CD4-positive, alpha-beta T cell treated with Interleukin-2 at 100 ng/mL for 4 hours (primary cell): ENCODE measurements at places on chromosomes 1 and 21.

DNA sequence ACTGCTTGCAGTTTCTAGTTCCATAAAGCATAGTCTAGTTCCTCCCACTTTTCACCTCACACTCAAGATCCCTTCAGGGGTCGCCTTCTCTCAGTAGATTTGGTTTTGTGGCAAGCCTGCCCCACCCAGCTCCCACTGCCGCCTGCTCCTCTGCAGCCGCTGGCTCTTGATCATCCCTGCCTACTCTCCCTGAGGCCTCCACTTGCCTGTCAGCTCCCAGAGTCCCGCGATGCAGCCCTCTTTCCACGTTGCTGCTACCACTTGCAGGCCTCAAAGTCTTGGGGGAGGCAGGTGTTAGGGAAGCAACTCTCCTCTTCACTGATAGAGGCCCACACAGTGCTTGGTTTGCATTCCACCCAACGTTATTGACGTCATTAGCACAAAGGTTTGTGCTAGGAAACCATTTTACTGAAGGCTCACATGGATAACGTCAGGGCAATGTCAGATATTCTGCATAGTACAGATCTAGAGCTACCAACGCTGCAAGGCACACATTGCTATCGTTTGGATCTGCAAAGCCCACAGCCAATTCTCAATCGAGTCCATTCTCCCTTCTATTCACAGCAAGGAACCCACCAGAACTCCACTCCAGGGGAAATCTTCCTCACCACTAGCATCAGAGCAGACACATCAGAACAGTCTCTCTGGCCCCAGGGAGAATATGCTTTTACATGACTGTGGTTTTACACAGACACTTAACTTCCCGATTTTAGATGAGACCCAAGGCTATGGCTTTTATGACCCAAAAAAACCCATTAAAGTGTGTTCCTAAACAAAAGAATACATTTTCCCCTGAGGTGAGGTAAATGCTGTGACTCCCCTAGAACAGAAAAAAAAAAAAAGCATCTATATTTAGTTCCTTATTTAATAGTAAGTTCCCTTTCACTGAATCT lies 519.5 kb upstream of the CAMK1G start:
- no peak for DNase-seq

GRCh38 chr1:43648876-43649477 lies 972 bp upstream of the KDM4A start:
- no peak for DNase-seq

DNA sequence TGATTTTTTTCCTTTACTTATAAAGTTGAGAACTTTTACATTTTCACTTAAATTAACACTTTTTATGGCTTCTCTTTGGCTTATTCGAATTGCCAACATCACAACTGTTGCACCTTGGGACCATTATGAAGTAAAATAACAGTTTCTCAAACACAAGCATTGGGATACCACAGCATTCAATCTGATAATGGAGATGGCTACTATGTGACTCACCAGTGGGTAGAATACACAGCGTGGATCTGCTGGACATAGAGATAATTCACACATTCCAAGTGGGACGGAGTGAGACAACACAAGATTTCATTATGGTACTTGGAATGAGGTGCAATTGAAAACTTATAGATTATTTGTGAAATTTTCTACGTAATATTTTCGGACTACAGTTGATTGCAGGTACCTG lies 68.0 kb downstream of the ADAMTS1 start:
- no peak for DNase-seq

DNA sequence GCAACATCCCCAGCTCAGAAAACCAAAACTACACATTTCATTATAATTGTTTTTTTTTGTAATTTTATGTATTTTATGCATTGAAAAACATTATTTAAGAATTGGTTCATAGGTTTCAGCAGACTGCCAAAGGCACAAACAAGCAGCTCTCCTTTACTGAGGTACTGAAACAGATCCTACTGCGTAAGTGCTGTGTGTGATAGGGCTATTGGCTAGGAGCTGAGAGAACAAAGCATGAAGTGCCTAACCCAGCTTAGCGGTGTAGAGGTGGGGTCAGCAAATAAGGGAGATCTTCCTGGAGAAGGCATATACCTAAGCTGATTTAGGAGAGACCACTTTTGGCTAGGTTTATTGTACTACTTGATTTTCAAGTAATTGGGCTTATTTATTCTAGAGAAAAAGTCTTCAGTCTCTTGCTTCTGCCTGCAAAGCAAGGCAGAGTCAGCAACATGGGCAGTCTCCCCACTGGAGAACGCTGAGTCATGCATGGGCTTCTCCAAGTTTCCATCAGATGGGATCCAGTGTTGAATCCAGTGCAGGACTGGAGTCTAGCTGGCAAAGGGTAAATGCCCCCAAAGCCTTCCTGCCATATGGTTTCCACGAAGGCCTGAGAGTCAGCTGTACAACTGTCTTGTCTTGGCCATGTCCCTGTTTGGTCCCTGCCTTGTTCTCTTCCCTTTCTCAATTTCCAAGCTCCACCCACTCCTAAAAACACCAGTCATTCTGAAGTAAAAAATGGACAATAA lies 18.0 kb upstream of the YTHDF2 start:
- no peak for DNase-seq

DNA sequence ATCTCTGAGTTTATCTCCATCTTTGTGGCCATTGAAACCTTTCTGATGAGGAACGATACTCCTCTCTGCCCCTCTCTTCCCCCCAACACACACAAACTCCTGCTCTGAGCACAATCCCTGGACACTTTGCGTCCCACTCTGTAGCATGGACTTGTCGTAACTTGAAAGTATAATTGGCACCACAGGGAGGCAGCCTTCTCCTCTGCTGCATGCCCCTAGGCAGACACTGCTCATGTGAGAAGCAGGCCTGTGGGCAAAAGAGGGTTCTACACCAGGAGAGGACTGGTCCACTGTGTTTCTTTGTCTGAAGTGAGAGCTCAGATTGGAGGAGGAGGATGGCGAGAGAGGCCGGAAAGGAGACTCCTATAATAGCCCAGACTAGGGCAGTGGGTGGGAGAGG lies 3.8 kb upstream of the PARS2 start:
- DNase-seq: no peak

DNA sequence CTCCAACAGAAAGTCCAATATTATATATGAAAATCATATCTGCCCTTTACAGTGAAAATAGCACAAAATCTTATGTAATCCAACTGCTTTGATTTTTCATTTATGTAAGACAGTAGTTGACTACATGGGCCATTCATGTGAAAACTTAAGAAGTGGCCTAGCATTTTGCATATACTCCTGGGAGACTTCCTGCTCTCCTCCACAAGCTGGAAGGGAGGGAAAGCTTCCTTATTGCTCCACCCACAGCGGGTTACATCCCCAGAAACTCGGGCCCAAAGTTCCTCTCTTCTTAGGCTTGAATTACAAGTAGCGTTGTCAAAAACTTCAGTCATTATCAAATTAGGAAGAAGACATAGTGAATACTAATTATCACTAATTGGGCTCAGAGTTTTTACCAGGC lies 29.2 kb downstream of the FYB2 start:
- DNase-seq: no peak

GRCh38 chr1:37186246-37186756 lies 152.0 kb upstream of the GRIK3 start:
- DNase-seq: no peak

DNA sequence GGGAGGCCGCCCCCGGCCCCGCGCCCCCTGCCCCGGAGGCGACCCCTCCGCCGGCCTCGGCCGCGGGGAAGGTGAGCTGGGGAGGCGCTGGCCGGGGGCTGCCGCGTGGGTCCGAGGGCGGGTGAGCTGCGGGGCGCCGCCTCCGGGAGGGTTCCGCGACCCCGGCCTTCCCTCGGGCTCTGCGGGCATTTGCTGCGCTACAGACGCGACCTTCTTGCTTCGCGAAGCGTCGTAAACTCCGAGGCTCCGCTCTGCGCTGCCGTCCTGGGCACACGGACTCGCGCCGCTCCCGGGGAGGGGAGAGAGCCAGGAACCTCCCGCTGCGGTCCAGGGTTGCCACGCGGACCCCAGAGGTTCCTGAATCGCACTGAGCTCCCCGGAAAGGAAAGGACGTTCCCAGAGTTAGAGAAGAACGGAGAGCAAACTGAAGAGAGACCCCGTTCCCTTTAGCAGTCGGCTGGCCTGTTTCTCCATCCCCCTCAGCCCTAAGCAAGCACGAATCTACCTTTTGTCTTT lies 345 bp downstream of the SLX9 start:
- DNase-seq: no peak

DNA sequence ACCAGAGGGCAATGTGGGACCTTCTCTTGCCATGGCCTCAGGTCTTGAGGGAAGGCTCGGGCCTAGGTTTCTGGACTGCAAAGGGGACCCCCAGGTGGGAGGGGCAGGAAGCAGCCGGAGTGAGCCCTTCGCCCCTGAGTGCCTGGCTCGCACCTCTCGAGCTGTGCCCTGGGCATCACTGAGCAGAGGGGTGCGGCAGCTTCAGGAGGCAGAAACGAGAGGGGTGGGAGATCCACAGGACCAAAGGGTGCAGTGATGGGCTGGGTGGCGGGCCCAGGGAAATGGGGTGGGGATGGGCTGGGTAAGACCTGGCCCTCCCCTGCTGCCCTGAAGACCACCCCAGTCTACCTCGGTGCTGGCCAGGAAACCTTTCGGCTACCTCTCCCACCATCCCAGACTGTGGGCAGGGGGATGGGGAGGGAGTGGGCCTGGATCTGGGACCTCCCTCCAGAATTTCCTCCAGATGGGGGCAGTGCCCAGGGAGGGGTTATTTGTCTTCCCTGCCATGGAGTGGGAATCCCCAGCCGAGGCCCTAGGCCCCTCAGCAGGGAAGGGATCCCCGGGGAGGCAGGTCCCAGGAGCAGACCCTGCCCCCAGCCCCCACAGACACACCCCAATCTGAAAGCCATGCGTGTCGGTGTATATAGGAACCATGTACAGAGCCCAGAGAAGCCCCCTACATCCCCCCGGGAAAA lies 21.3 kb downstream of the A3GALT2 start:
- no peak for DNase-seq

DNA sequence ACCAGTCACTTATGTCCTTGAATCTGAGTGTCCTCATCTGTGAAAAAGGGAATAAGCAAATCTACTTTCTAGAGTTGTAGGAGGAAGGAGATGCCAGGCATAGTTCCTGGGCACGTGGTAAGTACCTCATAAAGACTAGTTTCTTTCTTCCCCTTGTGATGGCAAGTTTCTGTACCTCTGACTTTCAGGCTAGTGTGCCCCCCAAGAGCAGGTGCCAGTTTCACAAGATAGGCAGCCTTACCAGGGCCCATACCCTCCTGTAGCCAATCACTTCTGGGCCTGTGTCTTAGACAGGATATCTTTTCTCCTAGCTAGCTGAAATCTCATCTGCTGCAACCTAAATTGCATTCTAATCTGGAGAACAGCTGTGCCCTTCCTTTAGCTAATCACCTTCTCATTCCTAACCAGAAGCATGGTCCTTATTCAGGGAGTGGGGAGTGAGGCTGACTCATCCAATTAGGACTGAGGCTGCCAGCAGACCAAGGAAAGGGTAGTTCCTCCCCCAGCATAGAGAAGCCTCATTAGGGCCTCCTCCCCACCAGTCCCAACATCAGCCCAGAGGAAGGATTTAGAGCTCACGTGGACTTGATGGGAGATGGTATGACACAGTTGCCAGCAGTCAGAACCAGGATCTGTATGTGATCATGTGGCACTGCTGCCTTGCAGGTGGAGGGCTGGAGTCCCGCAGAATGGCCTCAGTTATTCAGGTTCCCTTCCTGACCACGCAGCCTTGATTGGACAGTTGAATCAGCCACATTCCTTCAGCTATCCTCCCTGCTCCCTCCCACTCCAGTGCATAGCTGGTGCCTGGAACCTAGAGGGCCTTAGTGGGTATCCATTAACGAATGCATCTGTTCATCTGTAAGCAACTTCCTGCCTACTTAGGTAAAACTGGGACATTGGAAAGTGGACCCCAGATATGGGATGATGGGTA lies 7.9 kb downstream of the KLHDC8A start:
- DNase-seq: no peak

GRCh38 chr1:183941001-183941400 lies 96.5 kb downstream of the COLGALT2 start:
- no peak for DNase-seq

GRCh38 chr1:12501661-12502060 lies 116.3 kb downstream of the DHRS3 start:
- no peak for DNase-seq

- DNase-seq: no peak
Measured at GRCh38 chr1:209662879-209663327, 10.7 kb upstream of the LAMB3 start.

DNA sequence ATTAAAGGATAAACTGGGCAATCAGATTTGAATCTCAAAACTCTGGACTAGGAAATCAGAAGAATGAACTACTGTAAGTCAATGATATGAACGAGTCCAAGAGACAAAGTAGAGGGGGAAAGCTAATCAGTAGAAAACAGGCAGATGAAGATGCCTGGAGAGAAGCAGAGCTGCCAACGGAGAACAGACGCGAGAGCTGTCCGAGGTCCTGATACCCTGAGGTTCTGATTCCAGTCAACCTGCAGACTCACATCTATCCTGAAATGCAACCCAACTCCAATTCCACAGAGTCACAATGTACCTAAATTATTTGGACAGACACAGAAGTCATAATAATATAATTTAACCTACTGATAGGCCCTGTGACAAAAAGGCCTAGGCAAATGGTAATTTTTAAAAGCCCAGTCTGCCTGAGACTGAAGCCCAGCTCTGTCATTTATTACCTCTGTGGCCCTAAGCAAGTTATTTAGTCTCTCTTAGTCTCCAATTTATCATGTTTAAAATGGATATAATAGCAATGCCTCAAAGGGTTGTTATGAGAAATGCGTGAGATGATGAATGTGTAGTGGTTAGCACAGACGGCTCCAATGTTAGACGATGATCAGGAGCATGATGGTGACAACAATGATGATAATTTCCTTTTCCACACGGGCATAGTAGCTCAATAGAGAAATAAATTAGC lies 33.4 kb downstream of the RGS7 start:
- no peak for DNase-seq

DNA sequence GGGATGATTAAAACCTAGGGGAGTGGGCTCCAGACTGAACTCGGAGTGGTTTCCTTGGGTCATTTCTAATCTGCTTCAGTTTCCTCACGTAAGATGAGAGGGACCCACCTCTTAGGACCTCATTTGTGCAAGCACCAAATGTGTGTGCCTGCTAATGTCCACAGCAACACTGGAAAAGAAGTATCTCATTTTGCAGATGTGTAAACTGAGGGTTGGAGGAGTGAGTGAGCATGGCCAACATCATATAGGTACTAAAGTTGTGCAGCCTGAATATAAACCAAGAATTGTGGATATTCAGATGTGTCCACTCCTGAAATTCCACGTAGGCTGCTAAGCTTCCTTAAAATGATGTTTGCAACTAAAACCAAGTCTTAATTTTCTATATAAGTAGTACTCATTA lies 51.7 kb downstream of the GADD45A start:
- no peak for DNase-seq

GRCh38 chr1:231460614-231461013 lies 38.5 kb upstream of the EGLN1 start:
- peak; percentile 69 for DNase-seq

DNA sequence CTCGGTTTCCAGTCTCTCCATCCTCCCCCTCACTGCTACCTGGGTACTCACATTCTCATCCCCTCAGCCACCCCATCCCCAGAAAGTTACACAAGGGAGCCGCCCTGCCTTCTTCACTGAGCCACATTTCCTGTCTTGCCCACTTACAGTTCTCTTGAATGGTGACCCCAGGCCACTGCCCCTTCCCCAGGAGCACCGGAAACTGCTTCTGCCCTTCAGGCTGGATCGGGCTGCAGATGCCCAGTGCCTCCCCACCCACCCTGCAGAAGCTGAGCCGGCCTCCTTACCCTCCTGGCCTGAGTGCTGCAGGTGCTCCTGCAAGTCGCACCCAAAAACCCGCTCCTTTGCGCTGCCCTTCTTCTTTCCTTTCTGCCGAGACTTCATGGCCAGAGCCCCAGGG lies 450 bp downstream of the ARHGAP30 start:
- peak; percentile 6 for DNase-seq
